ENCODE measurements at places on chromosomes 3 and 15.

GRCh38 chr3:101043687-101044078 is 50.5 kb upstream of the ABI3BP start:
- DNase-seq = no peak

DNA sequence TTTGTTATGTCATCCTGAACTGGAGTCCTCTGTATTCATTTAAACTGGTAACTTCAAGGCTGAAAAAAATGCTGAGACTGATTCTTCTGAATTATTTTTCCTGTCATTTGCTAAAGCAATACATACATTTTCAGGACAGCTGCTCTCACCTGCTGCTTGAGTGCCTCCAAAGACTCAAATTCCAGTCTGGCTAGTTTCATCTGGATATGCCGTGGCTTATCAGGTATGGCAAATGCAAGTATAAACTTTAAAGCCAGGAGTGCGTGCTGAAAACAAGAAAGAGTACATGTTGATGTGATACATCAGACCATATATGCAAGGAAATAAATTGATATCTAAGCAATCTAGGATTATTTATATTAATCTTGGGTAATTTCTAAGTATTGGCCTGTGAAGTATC is 146.1 kb downstream of the SNRK start:
- no peak for DNase-seq

DNA sequence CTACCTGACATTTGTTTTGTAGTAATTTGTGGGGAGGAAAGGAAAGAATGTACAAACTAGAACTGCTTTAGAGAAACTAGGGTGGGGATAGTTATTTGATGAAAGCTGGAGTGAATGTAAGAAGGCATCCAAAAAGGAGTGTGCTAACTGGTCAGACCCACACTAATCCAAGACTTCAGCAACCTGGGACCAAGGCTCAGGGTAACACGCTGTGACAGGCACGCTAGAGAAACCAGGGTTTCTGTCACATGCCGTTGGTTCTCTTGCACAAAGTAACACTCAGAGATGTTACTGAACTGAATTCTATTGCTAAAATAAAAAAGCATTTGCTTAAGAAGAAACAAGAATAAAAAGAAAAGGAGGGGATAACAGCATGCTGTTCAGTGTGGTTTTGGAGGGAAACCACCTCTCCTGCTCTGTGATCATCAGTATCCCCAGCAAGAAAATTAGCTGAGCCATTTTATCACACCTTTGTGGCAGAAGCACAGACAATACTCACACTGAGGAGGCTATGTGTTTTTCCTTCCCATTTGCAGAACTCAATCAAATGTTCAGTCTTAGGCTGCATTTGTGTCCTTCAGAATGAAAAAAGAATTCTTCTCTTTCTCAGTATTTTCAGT is 2.8 kb upstream of the CCDC80 start:
- DNase-seq = no peak

- no peak for DNase-seq
These were observed 188.0 kb downstream of the SOX2 start for GRCh38 chr3:181899702-181900101.

DNA sequence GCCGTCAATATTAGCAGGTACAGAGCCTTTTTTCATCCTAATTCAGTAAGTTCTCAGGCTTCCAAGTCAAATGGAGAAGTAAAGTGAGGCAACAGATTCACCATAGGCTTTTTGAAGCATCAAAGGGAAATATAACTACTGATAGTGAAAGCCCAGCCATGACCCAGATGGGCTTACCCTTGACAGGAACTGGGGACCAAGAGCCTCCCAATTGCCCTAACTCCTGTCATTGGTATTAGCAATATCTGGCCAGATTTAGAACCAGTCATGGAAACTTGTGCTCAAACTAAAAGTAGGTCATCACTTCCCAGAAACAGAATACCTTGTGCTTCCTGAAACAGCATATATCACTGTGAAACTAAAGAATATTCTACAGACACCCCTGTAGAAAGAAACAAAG is 33.0 kb downstream of the NME9 start:
- DNase-seq = no peak

- DNase-seq = no peak
These were observed 95.0 kb upstream of the HACD2 start for GRCh38 chr3:123679712-123680386.

- DNase-seq = no peak
These were observed 558 bp upstream of the NCEH1 start for GRCh38 chr3:172711454-172711795.

DNA sequence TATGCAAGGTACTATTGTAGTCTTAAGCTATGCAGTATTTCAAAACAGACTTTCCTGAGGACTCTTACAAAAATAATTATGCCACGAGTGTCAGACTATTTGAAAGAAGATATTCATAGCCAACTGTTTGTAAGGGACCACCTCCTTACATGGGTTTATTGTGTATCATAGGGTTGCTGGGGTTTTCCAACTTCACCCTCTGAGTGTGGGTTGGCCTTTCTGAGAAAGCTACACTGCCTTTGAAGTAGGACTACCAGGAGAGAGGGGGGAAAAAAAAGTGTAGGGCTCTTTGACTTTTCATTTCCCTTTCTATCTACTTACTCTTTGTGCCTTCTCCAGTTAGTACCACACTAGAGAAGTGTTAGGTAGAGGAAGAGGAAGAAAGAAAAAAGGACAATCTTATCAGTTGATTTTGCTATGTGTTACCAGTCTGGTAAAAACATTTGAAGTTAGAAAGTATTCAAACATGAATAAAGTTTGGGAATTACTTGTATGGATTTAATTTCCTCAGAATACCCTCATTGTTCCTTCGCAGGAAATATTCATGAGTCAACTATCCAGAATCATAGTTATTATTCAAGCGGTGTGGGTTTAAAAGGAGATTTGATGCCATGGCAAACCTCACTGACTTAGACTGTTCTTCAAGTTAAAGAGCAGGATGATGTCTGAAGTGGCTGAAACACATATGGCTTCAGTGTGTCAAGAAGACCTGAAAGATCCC is 329.3 kb upstream of the THBS1 start:
- DNase-seq = peak; percentile 74

DNA sequence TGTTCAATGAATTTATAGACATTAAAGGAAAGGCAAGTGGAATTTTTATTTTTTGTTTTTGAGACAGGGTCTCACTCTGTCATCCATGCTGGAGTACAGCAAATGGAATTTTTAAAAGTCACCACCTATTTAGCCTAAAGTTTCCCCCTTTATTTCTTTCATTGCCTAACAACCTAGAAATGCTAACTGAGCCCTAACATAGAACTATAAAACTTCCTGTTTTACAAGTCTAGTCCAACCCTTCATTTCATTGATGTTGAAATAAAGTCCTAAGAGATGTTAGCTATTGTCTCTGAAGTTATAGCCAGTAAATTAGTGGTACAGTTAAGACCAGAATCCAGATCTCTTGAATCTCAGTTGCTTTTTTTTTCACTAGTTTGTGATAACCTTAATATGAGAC is 39.0 kb downstream of the MAPK6 start:
- DNase-seq = no peak
